Upper lobe of left lung (tissue), 6 donors: ENCODE measurements at places on chromosomes 11 and 22.
A peak's percentile ranks its signal among the peaks of the same experiment; 100 is the strongest.

GRCh38 chr22:38177926-38178604 is 3.6 kb downstream of the PLA2G6 start:
- DNase-seq, result peak; percentile 58

- DNase-seq, result no peak
These were observed 61.5 kb upstream of the SLC25A18 start for GRCh38 chr22:17501679-17502285.

- DNase-seq, result peak; percentile 80
These were observed 17.9 kb downstream of the MUC5B start for GRCh38 chr11:1240771-1241170.

DNA sequence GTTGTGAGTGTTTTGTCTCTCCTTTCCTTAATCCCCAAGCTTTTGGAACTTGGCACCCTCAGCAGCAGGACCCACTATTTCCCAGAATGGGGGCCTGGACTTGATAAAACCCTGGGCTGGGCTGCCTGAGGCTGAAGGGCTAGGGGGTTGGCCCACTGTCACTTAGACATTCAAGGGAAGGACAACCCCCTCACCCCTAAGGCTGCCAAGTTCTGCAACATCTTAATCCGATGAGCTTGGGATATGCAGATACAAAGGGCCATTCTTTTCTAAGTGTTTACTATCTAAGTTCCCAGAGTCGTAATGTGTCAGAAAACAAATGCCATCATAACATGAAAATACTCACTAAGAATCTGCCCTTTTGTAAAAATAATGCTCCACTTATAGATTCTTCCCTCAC is 42.9 kb downstream of the IRAG1 start:
- DNase-seq, result no peak

DNA sequence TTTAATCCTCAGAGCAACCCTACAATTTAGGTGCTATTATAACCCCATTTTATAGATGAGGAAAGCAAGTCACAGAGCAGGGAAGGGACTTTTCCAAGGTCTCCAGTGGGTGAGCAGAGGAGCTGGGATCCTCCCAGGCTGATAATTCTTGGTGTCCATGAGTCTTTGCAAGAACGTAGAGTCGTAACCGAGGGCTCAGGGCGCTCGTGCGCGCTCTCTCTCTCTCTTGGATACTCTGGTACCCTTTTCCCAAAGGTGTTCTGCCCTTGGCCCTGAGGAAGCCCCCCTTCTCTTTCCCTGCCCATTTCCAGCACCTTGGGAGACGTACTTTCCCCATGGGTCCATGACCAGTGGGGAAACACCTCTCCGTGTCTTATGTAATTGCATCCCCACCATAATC is 5.2 kb upstream of the ZP1 start:
- peak; percentile 1 for DNase-seq

- DNase-seq, result no peak
These were observed 3.9 kb downstream of the HTATIP2 start for GRCh38 chr11:20367313-20367948.

- no peak for DNase-seq
These were observed 7.2 kb downstream of the RAB36 start for GRCh38 chr22:23152238-23153114.

- no peak for DNase-seq
These were observed 55.1 kb upstream of the CLDN5 start for GRCh38 chr22:19579115-19579811.

- peak; percentile 38 for DNase-seq
These were observed 24.0 kb upstream of the ABCC8 start for GRCh38 chr11:17500673-17501072.

- no peak for DNase-seq
These were observed 7.4 kb upstream of the PMM1 start for GRCh38 chr22:41596776-41597634.

DNA sequence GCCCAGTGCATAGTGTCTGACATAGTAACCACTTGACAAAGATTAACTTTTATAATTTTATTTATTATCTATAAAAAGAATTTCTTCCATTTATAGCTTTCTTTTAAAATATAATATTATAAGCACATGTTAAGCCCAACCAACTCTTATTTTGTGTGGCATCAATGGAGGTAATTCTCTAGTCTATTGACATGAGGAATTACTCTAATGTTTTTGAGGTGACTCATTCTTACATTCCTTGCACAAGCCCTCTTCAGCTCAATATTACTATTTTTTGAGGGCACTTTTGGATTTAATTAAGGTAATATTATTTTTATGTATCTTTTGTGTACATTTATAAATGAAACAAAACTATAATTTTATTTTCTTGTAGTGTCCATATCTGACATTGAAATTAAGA is 59.6 kb downstream of the AASDHPPT start:
- no peak for DNase-seq

DNA sequence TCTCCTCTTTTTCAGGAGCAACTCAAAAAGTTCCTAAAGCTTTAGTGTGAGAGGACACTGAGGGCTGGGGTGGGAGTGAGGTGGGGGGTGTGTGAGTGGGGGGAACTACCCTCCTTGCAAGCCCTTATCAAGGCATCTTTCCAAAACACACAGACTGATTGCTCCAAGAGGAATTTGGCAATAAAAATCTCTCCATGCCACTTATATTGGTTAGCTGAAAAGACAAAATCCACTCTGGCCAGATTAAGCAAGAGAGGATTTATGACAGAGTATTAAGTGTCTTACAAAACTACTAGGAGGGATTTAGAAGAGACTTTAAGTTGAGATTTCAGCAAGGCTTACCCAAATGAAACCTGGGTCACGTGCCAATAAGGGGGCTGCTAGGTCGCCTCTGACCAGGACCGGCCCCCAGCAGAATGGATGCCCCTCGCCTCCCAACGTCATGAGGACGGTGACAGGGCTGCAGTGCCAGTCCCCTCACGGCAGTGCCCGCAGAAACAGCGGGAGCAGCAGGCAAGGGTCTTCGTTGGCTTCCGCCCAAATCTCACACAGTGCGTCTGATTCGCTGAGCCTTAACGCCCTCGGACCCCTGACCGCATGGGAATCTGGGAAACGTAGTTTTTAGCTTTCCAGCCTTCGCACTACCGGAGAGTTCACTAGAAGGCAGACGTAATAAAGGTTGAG is 22.1 kb upstream of the CTR9 start:
- DNase-seq, result peak; percentile 39

GRCh38 chr11:86923999-86924766 is 31.0 kb downstream of the FZD4 start:
- no peak for DNase-seq

DNA sequence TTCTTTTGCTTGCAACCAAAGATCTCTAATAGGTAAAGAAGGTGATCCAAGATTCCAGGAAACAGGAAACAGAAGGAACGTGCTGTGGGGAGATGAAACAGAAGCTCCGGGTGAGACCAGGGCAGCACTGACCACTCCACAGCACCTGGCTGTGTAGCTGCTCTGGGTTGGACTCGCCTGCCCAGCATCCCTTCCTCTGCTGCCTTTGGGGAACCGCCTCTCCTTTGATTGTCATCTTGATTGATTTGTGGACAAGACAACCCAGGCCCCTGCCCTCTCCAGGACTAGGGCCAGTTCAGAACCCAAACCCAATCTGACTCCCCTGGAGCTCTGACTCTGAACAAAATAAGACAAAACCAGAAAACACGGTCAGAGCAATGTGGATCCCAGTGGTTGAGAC is 14.7 kb upstream of the APOBEC3A start:
- DNase-seq, result no peak

- no peak for DNase-seq
These were observed 50.3 kb downstream of the COPB1 start for GRCh38 chr11:14449302-14449714.

DNA sequence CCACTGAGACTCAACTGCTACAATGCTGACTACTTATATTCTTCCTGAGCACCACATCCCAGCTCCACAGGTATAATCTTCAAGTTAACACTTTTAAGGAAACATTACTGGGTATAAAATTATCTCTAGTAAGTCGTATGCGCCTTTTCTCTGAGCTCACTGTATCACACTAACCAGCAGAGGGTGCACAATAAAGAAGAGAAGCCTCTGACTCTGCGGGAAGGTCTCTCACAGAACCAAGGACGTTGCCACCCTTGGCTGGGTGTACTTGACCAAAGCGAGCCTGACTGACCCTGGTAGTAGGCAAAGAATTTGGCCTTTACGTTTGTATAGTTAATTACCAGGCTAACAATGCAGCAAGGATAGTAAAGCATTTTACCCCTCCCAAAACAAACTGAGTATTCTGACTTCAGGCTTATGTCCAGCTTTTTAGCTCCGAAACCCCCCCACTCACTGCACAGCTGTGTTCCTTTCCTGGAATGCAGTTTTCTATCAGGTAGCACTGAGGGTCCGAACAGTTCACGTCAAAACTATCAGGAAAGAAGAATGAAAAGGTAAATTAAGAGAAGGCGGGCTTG is at the start of gene BTBD18:
TSS of gene BTBD18 (minus strand) at position 144 of the 578 bp plus-strand sequence. CDS start 631 bp downstream, outside the sequence.
- no peak for DNase-seq

GRCh38 chr11:113577356-113578032 is 102.3 kb upstream of the DRD2 start:
- DNase-seq, result no peak

- DNase-seq, result no peak
These were observed 102.6 kb downstream of the SPON1 start for GRCh38 chr11:14065141-14065540.

DNA sequence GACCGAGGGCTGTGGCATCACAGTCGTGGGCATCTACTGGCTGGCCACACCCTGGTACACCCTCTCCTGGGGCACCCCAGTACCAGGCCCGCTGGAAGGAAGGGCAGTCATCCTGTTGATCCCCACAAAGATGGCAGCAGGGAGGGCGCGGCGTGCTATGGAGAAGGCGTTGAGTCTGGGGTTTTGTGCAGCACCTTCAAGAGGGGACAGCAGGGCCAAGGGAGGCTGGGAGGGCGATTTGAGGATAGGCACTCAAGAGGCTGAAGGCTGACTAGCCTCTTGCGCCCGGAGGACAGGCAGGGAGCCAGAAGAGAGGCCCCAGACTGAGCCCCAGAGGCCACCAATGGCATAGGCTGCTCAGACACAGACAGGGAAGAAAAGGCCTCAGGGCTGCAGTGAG is 2.2 kb upstream of the BRSK2 start:
- peak; percentile 34 for DNase-seq

GRCh38 chr22:32422062-32422461 is 10.0 kb upstream of the RTCB start:
- DNase-seq, result no peak

DNA sequence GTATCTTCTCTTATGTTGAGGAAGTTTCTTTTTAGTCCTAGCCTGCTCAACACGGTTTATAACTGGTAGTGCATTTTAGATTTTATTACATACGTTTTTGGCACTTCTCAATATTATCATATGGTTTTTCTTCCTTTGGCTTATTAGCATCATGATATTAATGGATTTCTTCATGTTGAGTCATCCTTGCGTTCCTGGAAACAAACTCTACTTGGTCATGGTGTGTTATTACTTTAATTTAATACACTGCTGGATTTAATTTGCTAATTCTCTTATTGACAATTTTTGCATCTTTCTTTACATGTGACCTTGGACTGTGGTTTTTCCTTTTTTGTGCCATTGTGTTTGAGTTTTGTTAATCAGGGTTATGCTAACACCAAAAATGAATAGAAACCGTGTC is 20.5 kb downstream of the IGF2 start:
- no peak for DNase-seq

GRCh38 chr11:113083571-113083970 is 122.4 kb downstream of the NCAM1 start:
- no peak for DNase-seq

DNA sequence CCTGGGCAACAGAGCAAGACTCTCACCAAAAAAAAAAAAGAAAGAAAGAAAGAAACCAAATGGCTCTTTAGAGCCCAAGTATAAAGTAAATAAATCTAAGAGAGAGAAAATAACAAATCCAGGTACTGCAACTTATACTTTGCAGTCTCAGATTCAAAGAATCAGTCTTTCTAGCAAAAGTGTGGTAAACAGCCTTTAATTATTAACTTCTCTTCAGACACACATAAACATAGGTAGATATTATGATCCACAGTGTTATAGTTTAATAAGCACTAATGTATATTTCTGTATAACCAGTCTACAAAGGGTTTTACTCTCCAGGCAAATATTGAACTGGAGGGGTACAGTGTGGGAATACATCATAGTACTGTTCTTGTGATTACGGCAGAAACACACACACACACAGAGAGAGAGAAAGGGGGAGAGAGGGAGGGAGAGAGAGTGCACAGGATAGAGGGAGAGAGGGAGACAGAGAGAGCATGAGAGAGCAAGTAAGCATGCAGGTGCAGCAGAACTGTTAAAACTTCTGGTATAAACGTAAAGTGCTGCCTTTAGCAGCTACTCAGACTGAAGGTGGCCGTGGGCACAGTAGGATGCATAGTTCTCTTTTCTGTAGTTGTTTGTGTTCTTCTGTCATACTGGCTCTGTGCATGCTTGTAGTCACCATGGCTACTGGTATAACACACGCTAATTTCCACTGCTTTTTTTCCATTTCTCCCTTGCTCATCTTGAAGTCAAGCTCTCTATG is 32.3 kb downstream of the MTMR2 start:
- no peak for DNase-seq

DNA sequence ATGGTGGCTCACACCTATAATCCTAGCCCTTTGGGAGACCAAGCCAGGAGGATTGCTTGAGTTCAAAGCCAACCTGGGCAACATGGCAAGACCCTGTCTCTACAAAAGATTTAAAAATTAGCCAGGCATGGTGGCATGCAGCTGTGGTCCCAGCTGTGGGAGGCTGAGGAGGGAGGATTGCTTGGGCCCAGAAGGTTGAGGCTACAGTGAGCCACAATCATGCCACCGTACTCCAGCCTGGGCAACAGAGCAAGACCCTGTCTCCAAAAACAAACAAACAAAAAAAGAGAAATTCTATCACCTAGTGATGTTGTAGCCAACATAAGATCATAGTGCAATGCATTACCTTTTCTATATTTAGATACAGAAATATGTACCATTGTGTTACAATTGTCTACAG is 113.8 kb downstream of the NAT10 start:
- DNase-seq, result no peak

DNA sequence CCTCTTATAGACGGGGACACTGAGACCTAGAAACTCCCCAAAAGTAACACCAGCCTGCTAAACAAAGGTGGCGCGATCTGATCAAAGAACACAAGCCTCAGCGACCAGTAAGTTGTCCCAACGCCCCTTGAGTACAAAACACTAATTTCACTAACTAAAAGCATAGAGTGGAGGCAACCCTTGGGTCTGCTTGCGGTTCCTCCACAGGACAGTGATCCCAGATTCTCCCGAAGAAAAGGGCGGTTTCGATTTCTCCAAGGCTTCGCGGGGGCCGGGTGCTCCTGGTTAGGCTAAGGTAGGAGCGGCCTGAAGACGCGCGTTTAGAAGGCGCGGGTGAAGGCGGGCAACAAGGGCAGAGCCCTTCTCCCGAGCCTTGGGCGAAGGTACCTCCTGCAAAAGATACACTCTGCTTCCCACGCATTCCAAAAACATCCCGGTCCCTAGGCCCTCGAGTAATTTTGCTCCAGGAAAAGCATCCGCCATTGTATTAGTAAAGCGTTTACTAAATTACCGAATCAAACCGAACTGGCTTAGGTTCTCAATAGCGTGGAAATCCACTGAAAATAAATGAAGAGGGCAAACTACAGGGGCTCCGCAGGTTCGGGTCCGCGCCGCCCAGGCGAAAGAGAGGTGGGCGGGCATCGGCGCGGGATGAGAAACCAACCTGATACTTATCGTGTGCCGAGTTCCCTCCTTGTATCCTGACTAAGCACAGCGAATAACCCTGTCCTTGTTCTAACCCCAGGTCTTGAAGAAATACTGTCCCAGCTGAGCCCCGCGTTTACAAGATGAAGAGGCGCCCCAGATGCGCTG is 2.0 kb downstream of the WT1 start:
- no peak for DNase-seq

- no peak for DNase-seq
These were observed 16.7 kb downstream of the CLDN5 start for GRCh38 chr22:19507534-19507861.
